Activated CD8-positive, alpha-beta memory T cell treated with anti-CD3 and anti-CD28 coated beads for 1 hour (primary cell): ENCODE measurements at places on chromosomes 13 and 19.

GRCh38 chr13:99501848-99502301, 603 bp downstream of the TM9SF2 start:
- no peak for DNase-seq

DNA sequence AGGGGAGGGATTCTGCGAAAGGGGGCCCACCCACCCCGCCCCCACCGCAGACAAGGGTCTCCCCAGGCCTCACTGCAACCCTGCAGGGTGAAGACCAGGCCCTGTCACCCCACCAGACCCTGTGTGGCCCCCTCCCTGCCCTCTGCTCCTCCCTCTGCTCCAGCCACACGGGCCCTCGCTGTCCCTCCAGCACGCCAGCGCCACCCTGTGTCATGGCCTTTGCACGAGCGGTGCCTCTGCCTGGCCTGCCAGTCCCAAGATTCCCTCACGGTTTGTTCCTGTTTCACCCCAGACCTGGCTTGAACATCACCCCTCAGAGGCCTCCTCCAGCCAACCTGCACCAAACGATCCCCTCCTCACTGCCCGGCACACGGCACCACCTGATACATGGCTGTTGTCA, 27.3 kb downstream of the PIP5K1C start:
- no peak for DNase-seq

DNA sequence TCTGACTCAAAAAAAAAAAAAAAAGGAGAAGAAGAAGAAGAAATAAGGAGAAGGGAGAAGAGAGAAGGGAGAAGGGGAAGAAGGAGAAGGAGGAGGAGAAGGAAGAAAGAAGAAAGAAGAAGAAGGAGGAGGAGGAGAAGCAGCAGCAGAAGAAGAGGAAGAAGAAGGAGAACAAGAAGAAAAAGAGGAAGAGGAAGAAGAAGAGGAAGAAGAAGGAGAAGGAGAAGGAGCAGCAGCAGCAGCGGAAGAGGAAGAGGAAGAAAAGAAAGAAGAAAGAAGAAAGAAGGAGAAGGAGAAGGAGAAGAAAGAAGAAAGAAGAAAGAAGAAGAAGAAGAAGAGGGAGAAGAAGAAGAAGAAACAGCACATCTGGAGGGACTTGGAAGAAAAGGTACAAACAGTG, 4.1 kb upstream of the CNN1 start:
- DNase-seq, result no peak

DNA sequence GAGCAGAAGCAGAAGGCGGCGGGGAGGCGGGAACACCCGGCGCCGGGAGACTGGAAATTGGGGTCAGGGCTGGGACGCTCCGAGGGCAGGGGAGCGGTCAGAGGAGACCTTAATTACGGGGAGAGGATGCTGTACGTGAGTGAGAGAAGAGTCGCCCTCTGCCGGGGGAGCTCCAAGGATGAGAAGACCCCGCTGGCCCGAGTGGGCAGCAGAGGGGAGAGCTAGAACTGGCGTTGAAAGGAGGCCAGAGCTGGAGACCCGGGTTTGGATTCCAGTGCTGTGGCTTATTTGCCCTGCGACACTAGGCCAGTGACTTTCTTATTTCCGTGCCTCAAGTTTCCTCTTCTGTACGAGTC, 536 bp downstream of the FAM32A start:
- DNase-seq, result no peak

DNA sequence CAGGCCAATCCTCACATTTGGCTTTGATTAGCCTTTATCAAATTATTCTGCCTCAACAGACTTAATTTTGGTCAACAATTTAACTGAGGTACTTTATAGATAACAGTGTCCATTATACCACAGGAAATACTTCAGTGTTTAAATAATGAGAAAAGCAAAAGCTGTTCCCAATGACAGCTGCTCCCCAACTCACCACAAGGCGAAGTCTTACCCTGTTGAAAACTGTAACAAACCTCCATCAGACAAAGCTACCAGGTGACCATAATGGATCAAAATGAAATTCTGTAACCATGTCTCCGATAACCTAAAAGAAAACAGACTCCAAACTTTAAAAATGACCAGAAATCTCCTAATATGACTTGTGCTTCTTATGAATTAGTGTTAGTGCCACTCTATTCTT, 50.3 kb downstream of the ZNF44 start:
- no peak for DNase-seq

DNA sequence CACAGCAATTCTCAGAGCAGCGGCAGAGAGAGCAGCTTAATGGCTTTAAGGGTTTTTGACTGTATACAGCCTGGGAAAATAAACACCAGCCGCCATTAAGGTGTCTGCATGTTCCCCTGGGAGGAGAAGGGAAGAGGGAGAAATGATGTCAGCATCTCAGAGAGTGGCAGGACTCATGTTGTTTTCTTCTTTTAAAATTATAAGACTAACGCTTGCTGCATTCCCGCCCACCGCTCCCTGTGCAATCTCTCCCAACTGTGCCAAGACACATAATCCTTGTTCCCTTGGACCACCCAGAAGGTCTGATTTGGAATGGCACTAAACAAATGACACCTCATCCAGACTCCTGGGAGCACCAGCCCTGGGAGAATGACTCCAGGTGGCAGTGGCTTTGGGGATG, 27.7 kb upstream of the FAM216B start:
- no peak for DNase-seq

- no peak for DNase-seq
Measured at GRCh38 chr19:30679153-30679702, 307.0 kb downstream of the ZNF536 start.

- DNase-seq, result no peak
Measured at GRCh38 chr13:65855242-65855805, 1374.8 kb downstream of the PCDH9 start.

GRCh38 chr13:60707878-60708277, 310.9 kb downstream of the TDRD3 start:
- no peak for DNase-seq

- no peak for DNase-seq
Measured at GRCh38 chr13:50140153-50140552, 124.9 kb downstream of the KCNRG start.
